ENCODE measurements at places on chromosomes 3 and 15.

DNA sequence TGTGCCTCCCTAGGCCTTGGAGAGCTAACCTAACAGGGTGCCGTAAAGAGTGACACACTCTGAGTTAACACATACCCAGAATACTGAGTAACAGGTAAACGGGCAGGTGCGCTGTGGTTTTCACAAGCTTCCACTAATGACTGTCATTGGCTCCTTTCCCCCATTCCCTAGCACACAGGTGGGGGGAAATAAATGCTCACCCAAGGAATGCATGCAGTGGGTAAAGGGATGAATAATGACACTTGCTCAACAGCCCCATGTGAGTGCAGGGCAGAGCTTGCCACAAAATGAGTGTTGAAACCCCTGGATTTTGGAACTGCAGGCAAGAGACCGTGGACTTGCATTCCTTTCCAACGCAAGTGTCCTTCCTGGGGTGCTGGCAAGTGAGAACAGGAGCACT is 57.6 kb downstream of the ADAMTS17 start:
- DNase-seq: no peak

DNA sequence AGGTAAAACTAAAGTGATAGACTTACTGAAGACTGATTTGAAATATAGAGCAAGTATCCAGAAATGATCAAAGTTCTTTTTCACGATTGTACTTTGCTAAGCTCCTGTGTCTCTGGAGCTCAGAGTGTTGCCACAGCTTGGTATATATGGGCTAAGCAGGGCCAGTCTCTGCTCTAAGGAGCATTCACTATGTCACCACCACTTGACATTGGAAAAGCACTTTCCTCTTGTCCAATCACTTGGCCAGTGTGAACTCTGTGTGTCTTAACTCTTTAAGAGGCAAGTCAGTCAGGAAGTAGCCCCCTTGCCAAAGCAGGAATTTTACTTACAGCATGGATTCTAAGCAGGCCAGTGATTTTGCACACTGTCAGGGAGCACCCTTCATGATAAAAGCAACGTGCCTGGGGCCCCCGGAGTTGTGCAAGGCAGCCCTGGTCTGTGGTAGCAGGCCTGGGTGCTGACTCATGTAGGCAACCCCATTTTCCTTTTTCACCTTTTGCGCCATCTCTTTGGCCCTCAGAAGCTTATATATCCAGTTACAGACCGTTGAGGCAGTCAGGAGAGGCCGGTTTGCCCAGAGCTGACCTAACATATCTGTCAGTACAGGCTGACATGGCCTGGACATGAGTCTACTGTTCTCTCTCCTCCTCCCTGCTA is 73.0 kb downstream of the HCN4 start:
- no peak for DNase-seq

DNA sequence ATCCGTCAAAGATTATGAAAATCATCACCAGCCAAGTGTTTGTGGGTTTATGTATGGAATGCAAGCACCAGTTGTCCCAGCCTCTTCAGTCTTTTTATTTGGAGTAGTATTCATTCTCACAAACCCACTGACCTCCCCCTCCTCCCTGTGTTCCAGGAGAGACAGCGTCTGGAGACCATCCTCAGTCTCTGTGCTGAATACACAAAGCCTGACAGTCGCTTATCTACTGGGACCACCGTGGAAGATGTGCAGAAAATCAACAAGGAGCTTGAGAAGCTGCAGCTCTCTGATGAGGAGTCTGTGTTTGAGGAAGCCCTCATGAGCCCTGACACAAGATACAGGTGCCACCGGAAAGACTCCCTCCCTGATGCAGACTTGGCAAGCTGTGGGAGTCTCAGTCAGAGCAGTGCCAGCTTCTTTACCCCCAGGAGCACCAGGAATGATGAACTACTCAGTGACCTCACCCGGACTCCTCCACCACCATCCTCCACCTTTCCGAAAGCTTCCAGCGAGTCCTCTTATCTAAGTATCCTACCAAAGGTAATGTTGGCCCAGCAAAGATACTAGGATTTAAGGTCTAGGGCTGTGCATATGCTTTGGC is 54.2 kb downstream of the PHLDB2 start:
- DNase-seq: no peak

GRCh38 chr15:101452572-101452971 is 36.9 kb downstream of the PCSK6 start:
- no peak for DNase-seq

DNA sequence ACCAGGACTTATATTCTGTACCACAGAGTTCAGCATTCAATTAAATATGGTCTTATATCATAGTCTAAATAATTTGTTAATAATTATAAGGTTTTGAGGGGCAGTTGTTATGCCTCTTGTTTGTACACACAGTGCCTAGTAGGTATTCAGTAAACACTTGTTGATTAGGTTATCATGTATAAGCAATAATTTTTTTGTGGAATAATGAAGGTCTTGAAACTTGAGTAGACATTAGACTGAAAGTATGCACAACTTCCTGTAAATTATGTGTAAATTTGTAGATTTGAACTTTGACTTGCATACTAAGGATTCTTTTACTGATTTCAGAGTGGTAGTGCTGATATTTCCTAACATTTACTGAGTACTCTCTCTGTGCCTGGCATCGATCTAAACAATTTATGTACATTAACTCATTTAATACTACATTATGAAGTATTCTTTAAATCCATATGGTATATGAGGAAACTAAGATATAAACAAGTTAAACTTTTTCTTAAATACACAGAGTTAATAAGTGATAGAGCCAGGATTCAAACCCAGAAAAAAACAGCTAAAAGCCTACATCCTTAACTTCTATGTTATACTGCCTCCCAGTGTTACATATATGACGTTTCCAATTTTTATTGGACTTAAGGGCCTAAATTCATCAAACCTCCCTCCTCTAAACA is 65.1 kb downstream of the GLCE start:
- DNase-seq: no peak

- DNase-seq: no peak
Measured at GRCh38 chr3:23834082-23834870, 28.5 kb downstream of the UBE2E1 start.

- no peak for DNase-seq
Measured at GRCh38 chr3:3141939-3142338, 15.2 kb downstream of the TRNT1 start.

- no peak for DNase-seq
Measured at GRCh38 chr15:56242576-56243162, 1.0 kb downstream of the RFX7 start.

DNA sequence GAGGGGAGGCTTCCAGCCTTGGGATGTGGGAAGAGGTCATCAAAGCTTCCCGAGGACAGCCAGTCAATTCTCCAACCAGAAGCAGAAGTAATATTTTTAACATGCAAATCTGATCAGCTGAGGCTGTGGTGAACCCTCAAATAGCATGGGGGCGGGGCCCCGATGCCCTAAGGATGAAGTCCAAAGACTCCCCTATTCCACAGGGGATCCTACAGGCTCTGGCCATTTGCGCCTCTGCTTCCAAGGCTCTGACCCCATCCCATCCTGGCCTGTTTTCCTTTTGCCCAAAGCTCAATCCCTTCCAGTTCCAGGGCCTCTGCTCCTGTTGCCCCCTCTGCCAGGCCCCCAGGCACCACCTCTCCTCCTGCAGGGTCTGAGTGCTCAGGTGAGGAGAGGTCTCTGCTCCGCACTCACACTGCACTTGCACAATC is 6.7 kb upstream of the CSK start:
- DNase-seq: no peak

- no peak for DNase-seq
Measured at GRCh38 chr3:29452934-29453283, 172.0 kb downstream of the RBMS3 start.

DNA sequence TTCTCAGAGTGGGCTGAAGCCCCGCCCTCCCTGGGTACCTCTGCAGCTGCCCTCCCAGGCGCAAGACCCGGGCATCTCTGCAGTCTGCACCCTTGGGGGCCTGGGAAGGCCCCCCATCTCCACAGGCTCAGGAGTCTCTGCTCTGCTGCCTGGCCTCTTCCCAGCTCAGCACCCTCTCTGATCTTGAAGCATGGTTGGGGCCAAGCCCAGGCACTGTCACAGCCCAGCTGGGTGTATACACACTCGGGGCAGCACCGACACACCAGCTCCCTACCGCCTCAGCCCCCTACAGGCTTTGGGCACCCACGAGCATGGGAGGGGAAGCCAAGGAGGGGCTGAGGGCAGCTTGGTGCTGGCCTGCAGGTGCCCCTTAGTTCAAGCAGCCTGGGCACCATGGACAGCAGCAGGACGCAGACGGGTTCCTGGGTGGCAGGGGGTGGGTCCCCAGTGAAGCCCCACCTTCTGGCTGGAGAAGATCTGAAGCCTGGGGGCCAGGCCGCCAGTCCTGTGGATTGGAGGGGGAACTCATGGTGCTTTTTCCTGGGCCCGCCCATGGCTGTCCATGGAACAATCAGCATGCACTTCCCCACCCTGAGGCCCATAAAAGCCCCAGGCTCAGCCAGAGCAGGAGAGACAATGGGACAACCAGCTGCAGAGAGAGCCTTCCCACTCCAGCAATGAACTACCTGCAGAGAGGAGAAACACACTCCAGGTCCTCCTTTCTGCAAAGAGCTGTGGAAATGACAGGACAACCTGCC is 170.6 kb downstream of the TJP1 start:
- DNase-seq: no peak

DNA sequence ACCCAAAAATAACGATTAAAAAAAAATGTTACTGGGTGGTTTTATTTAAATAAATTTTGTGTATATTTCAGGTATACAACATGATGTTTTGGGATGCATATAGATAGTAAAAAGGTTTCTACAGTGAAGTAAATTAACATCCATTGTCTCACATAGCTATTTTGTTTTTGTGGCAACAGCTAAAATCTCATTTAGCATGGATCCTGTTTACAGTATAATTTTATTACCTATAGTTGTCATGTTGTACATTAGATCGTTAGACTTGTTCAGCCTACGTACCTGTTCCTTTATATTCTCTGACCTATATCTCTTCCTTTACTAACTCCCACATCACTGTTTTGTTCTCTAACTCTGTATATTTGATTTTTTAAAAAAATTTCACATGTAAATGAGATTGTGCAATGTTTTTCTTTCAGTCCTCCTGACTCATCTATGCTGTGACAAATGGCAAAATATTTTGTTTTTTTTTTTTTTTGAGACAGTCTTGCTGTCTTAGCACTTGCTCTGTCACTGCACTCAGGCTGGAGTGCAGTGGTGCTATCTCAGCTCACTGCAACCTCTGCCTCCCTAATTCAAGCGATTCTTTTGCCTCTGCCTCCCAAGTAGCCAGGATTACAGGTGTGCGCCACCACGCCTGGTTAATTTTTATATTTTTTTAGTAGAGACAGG is 45.6 kb downstream of the OIP5 start:
- no peak for DNase-seq

DNA sequence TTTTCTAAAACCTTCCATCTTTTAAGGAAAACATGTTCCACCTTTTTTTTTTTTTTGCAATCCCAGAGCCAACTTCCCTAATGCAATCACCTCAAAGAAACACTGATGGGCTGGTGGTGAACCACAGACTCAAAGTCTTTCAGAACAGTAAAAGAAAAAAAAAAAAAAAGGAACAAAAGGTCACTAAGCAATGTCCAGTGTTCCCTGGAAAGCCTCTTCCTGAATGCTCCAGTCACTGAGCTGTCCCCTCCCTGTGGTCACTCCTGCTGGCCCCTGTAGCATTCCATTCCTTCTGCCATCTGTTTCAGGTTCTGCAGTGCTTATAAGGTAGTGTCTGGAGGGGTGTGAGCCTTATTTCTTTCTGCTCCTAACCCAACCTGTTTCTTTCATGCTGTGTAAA is 53.3 kb downstream of the AAGAB start:
- no peak for DNase-seq
